Spleen (tissue), 13 donors: ENCODE measurements at places on chromosomes 11 and 22. TPM values are rescaled to one million over a fixed set of nuclear protein-coding genes. Genes with fewer than 3 reads are reported as not detected.

GRCh38 chr11:128487978-128488377 lies 99.4 kb downstream of the ETS1 start:
- DNase-seq: no peak

DNA sequence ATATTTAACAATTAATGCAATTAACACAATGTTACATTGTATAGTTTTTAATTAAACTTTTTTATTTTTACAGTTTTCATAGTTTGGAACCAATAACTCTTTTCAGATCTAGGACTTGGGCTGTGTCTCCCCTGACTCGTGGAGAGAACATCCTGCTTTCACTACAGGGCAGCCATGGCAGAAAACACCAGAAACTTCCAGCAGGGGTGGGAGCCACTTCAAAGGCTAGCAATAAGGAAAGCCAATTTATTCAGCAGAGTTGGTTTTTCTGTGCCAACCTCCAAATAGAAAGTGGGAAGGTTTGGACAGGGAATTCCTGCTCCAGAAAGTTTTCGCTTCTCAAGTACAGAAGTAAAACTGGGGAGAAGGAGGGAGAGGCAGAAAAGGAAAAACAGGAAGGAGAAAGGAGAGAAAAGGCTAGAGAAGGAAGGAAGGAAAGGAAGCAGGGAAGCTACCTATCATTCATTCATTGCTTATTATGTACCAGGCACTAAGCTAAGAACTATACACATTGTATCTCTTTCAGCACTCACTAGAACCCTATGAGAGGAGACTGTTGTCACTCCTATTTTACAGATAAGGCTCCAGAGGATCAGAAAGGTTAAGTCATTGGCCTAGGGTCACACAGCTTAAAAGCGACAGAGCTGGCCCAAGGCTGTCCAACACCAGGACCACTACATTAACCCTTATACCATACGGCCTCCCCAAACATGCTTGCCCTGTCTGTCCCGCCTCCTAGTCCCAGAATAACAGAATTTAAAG lies 54.8 kb upstream of the CREB3L1 start:
- DNase-seq: no peak

DNA sequence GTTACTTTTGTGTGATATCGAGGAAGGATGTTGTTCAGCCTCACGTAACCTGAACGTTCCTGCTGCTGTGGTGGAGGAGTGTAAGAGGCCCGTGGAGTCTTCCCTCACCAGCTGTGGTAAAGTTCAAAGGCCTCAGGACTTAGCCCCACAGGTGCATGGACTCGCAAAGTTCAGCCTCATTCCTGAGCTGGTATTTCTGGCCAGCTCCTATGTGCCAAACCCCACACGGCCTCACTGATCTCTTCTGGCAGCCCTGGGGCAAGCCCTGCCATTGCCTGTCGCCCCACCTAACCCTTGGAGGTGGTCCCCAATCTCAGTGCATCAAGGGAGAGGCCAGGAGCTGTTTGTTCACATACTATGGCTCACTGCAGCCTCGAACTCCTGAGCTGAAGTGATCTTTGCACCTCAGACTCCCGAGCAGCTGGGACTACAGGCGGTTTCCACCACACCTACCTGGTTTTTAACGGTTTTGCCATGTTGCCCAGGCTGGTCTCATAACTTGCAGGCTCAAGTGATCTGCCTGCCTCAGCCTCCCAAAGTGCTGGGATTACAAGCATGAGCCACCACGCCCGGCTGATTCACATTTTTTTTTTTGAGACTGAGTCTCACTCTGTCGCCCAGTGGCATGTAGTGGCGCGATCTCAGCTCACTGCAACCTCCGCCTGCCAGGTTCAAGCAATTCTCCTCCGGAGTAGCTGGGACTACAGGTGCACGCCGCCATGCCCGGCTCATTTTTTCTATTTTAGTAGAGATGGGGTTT lies 2.2 kb downstream of the PHRF1 start:
- no peak for DNase-seq

Gene SLC22A9
- not detected for total RNA-seq

Gene GGTLC3
- total RNA-seq: not detected

Gene PLXNB2
- total RNA-seq: 382 TPM

- DNase-seq: no peak
These were observed 77.2 kb upstream of the CD44 start for GRCh38 chr11:35061516-35062440.
